ENCODE measurements at places on chromosomes 1 and 21.

GRCh38 chr1:108645564-108646184 is 15.2 kb downstream of the HENMT1 start:
- no peak for DNase-seq

- DNase-seq, result no peak
Observed at GRCh38 chr21:46159841-46160656, 4.7 kb upstream of the FTCD start.

- no peak for DNase-seq
Observed at GRCh38 chr1:198619375-198620140, 19.3 kb upstream of the PTPRC start.

DNA sequence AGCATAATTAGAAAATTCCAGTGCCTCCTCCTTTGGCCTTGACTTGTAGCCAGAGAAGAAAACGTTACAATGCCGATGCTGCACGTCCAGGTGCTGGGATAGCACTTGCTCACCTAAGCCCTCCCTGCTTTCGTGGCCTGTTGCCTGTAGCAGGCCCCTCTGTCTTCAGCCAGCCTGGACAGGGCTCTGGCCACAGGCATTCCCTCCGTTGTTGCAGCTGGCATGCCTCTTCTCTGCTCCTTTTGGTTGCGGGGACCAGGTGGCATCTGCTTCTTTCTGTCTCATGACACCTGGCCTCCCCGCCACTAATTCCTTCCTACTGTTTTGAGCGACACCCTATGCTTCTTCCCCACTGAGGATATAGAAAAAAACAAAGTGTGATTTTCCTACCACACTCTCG is 54.6 kb upstream of the MORC3 start:
- no peak for DNase-seq

GRCh38 chr1:17606826-17607440 is 67.4 kb downstream of the ARHGEF10L start:
- peak; percentile 89 for DNase-seq

GRCh38 chr1:211723273-211723672 is 47.9 kb upstream of the NEK2 start:
- DNase-seq, result no peak

- DNase-seq, result no peak
Observed at GRCh38 chr1:238370599-238370998, 479.9 kb upstream of the ZP4 start.

DNA sequence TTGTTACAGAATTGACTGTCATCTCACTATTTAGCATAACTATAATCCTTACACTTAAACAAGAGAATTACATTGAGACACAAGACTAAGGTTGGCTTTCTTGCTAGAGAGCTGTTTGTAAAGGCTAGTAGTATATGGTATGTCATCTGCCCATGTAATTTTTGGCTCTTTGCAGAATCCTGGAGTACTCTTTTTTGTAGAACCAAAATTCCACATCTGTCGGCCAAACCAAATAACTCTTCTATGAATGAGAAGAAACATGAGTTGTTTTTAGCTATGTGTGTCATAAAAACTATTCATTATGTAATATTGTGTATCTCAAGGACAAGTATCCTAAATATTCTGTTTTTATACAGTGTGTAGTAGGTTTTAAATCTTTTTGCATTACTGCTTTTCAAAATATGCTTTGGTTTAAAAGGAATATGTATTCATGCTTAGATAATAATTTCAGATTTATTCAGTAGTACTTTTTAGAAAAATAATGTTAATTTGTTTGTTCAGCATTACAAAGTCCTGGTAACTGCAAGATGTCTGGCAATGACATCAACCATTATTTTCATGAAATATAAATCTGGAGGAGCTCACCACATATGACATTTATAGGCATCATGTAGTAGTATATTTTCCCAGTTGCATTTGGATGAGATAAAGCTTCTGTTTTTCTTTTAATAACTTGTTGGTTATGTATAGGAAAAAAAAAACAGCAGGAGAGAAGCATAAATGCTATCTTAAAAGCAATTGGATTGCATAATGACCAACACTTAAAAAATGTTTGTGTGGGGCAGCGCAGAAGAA is 159.8 kb downstream of the HS2ST1 start:
- DNase-seq, result no peak

DNA sequence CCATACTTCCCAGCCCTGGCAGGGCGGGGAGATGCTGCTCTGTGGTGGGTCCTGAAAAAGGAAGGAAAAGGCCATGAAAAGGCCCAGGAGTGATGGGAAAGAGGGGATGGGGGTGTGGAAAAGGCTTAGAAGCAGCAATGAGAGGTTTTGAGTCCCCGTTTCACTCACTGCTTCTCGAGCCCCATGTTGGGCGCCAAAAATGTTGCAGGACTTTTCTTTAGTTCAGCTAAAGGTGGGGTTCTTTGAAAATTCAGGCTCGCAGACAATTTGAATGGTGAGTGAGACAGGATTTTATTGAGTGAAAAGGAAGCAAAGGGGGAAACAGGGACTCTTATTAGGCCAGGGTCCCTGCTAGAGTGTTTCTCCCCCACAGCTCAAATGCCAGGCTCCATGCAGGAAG is 93.1 kb downstream of the MRPS6 start:
- no peak for DNase-seq

- no peak for DNase-seq
Observed at GRCh38 chr1:186978596-186979556, 150.1 kb downstream of the PLA2G4A start.

DNA sequence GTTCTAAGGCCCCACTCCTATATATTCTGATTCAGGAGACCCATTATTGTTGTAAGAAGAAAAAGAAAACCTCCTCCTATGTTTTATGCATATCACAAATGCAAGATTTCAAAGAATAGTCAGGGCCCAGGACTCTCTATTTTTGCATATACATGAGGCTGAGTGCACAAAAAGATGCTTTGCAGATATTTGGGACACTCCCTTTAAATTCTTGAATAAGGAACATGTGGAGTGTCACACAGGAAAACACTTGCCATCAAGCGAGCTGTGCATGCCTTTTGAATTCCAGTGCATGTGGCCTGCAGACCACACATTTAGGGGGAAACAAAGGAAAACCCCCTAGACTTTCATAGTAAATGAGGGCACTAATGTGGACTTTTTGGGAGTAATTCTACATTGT is 5.6 kb downstream of the MAP3K7CL start:
- DNase-seq, result no peak

DNA sequence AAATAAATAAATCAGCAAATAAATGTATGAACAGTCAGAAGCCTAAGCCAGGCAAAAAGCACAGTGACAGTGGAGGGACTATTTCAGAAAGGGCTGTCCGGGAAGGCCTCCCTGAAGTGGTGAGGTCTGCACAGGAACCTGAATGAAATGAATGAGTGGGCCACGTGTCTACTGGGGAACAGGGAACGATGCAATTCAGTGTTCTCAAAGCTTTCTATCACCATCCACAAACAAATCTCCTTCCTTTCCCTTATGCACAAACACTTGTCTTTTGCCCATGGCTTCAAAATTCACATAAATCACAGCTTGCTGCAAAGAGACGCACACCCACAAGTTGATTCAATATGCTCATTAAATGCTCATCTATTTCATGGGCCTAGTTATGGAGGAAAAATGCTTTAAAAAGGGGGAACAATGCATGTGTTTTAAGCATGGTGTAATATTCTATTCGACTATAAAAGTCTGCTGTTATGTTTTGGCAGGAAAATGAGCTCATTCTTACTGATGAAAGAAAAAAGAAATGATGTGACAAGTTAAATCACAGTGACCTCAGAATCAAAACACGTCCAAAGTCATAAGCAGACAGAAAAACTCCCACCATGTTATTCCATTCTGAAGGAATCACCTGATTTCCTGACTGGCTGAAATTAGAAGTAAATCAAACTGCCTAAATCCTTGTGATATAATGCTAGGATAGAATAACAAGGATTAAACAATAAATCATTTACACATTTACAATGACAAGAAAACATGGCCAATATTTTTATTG is 21.6 kb downstream of the URB1 start:
- DNase-seq, result no peak

DNA sequence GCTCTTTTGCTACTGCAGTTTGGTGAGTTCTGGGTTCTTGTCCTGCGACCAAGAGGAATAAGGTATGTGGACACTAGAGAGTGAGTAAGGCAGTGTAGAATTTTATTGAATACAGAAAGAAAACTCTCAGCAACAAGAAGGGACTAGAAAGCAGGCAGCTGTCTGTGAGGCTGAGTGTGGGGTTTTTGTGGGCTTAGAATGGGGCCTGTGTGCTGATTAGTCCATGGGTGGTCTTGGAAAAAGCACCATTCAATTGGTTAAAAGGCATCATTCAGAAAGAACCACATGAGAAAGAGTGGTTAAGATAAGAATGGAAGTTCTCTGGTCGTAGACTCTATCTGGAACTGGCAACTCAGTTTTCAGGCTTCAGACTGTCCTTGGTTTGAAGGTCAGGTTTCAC is 298.8 kb downstream of the TGFB2 start:
- DNase-seq, result no peak

- peak; percentile 90 for DNase-seq
Observed at GRCh38 chr1:6601049-6601922, 1.4 kb downstream of the KLHL21 start.

- DNase-seq, result peak; percentile 45
Observed at GRCh38 chr21:25790122-25790877, 55.5 kb downstream of the GABPA start.

DNA sequence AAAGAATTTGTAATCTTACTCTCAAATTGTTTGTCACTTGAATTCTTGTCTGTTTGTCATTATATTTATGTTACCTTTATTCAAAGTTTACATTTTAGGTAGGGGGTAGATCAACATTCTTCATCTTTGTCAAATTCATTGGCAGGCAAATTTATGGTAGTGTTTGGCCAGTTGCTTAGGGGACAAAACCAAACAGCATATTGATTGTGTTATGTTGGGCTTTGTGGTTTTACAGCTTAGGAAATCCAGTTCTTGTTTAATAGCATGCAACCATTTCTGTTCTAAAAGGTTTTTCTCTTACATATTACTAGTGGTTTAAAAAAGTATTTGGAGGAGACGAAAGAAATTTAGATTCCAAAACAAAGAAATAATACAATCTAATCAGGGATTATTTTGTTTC is 91.4 kb downstream of the HMCN1 start:
- DNase-seq, result peak; percentile 18

DNA sequence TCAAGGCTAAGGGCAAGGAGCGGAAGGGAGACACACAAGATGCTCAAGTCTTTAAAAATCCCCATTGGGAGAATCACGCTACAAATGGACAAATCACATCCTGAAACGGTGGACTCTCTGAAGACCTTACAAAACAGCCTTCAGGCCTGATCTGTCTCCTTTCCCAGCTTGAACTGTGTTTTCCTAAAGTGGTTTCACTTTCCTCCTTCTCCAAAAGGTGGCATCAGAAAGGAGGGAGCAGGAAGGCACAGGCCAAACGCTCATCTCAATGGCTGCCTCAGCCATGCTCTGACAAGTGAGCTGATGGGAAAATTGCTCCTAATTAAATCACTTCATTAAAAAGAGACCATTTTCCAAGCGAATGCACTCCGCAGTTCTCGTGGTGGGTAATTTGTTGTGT is 47.7 kb downstream of the UTP25 start:
- DNase-seq, result peak; percentile 64

DNA sequence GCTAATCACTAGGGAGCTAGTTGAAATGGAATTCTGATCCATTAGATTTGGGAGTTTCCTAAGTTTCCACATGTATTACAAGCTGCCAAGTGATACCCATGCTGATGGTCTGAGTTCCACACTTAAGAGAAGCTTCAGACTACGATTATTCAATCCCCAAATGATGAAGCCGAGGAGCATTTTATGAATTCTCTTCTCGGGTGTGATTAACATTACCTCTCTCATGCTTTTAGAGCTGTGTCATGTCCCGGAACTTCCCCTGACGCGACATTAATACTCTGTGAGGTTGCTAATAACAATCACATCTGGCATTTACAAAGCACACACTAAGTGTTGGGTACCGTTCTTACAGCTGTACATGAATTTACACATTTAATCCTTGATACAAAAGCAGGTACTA is 63.0 kb downstream of the KCNJ15 start:
- peak; percentile 55 for DNase-seq

DNA sequence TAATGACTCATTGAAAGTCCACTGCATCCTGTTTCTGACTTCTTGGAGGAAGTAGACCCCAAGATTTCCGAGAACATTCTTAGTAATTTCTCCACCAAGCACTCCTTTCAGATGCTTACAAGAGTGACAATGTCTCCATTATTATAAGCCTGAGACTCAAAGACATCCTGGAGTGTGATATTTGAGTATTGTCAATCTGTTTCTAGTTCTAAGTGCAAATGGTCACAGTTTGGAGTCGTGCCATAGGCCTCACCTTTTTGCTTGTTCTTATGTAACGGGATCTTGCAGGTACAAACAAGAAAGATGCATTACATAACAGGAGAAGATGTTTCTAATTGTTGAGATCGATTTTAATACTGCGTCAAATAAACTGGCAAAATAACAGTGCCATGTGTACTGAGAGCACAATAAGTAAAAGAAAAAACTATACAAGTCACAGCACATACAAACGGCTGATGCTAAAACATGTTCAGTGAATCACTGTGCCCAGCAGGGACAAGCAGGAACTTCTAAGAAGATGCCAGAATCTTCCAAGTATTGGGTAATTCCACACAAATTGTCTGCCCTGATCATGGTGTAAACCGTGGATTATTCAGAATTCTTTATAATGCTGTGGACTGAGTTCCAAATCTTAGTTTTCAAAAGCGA is 54.1 kb downstream of the CD2 start:
- no peak for DNase-seq

DNA sequence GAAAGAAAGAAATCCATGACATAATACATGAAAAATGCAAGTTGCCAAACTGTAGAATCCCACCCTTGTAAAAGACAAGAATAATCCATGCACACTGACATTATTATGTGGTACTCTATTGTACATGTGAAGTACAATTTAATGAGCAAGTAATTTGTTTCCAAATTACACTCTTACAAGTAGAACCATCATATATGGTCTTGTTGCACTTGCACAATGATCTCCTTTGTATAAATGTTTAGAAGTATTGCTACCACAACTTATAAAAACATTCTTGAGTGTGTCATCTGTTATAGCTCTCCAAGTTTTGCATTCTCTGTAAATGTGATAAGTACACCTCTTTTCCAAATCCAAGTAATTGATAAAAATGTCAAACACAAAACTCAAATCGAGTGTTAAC is 29.1 kb upstream of the ZNF281 start:
- DNase-seq, result peak; percentile 17

- DNase-seq, result peak; percentile 51
Observed at GRCh38 chr1:24830680-24831272, 85.5 kb downstream of the CLIC4 start.

- peak; percentile 71 for DNase-seq
Observed at GRCh38 chr1:117895482-117896114, 33.8 kb downstream of the GDAP2 start.

- no peak for DNase-seq
Observed at GRCh38 chr1:248840946-248841345, 2.9 kb downstream of the ZNF672 start.

GRCh38 chr1:210915890-210916507 is 217.9 kb downstream of the KCNH1 start:
- no peak for DNase-seq

DNA sequence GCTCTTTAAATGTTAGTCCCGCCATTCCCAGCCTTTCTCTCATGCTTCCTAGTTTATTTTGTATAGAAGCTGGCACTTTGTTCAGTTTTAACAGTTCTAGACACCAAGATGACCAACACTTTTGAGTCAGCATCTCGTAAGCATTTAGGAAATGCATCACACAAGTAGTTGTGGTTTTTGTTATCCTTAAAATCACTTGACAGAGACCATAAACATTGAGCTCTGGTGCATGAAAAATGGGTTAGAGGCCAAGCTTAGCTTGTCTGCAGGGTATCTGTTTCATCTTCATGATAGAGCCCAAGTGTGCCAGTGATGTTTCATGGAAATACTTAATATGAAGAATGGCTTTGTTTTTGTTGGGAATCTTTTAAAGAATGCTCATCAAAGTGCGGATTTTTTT is 159.7 kb downstream of the DISP1 start:
- peak; percentile 67 for DNase-seq

All from GM03348 (cell line).